ENCODE measurements at places on chromosomes 5 and 9. TPM values are rescaled to one million over a fixed set of nuclear protein-coding genes. Genes with fewer than 3 reads are reported as not detected.
A peak's percentile ranks its signal among the peaks of the same experiment; 100 is the strongest.

The NMUR2 gene
- total RNA-seq, result not detected

The WDR38 gene
- not detected for total RNA-seq

DNA sequence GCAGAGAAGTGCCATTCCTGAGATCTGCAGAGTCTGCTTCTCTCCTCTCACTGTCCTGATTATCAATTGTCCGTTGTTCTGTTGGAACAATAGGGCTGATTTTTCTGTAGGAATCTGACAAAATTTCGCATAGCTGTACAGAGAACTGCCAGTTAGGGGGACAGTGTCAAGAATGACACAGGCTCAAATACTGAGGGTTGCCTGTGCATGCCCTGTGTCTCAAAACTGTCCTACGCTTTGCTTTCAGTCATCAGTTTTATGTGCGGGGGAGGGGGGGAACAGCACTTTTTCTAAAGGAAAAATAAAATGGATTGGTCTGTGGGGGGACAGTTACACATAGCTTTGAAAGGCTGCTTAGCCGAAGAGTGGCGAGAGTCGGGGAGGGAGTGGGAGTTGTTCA lies 248.6 kb downstream of the PDZD2 start:
- no peaks in the 10 kb centered on the region for H3K36me3 ChIP-seq
- H3K4me1 ChIP-seq, result no peaks in the 10 kb centered on the region
- DNase-seq, result no peak
- H3K27me3 ChIP-seq, result no peaks in the 10 kb centered on the region

- no peaks in the 10 kb centered on the region for H3K27me3 ChIP-seq
- H3K36me3 ChIP-seq, result no peaks in the 10 kb centered on the region
- DNase-seq, result no peak
Measured at GRCh38 chr5:61551637-61552313, 219.7 kb downstream of the ZSWIM6 start.

DNA sequence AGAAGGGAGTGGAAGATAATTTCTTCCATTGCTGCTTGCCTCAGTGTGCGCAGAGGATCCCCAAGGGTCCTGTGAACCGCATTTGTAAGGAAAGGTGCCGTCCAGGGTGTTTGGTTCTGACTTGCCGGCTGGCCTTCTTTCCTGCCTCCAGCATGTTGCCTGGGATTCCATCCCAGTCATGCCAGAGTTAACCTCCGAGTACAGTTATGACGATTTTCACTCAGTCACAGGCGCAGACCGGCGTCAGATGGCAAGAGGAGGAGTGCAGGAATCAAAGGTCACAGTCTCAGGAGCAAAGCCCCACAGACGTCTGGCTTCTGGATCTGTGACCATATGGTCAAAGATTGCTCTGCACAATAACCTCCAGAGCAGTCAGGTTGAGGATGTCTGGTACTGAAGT lies 5.9 kb upstream of the GADD45G start:
- no peaks in the 10 kb centered on the region for H3K27me3 ChIP-seq
- H3K27ac ChIP-seq, result no peak overlapping the region
- no peak for DNase-seq
- no peaks in the 10 kb centered on the region for H3K36me3 ChIP-seq

The ADGRV1 gene
- 0.22 TPM for total RNA-seq

GRCh38 chr9:133728856-133729616 lies 9.1 kb downstream of the SARDH start:
- H3K27ac ChIP-seq, result no peak overlapping the region
- no peaks in the 10 kb centered on the region for H3K36me3 ChIP-seq
- H3K4me3 ChIP-seq, result no peak overlapping the region
- no peaks in the 10 kb centered on the region for H3K4me1 ChIP-seq
- no peaks in the 10 kb centered on the region for H3K27me3 ChIP-seq
- DNase-seq, result no peak

DNA sequence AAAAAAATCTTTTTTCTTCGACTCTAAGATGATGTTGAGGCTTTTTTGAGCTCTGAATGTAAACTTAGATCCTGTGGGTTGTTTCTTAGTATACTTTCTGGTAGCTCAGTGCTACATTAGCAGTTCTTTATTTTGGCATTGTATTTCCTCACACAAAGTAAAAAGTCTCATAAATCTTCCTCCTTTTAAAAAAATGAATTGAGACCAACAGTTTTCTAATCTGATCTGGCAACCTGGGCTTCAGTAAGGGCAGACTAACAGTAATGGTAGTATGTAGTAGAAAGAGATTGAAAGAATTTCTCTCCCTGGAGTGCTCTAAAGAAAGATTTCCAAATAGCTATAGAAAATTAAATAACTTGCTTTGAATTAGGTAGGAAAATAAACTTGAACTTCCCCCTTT lies 31.4 kb downstream of the ZCCHC7 start:
- H3K27me3 ChIP-seq, result no peaks in the 10 kb centered on the region
- H3K36me3 ChIP-seq, result peaks cover 13% of the 10 kb centered on the region
- H3K27ac ChIP-seq, result no peak overlapping the region
- H3K4me3 ChIP-seq, result no peak overlapping the region
- no peak for DNase-seq

DNA sequence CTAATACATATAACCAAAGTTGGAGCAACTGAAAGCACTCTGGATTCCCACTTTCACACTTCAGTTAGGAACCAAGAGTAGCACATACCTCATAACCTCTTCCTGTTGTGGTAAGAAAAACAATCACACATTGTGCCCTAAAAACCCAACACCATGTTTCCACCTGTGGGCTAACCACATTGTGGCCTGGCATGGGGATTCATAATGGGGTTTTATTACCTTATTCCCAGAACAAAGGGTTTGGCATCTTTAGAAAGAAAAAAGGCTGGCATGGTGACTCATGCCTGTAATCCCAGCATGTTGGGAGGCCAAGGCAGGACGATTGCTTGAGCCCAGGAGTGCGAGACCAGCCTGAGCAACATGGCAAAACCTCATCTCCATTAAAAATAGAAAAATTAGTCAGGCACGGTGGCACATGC lies 60.6 kb downstream of the HSD17B3 start:
- no peaks in the 10 kb centered on the region for H3K27me3 ChIP-seq
- H3K36me3 ChIP-seq, result no peaks in the 10 kb centered on the region
- H3K4me3 ChIP-seq, result no peak overlapping the region
- H3K4me1 ChIP-seq, result peaks cover 4% of the 10 kb centered on the region
- no peak overlapping the region for H3K27ac ChIP-seq
- no peak for DNase-seq

- H3K4me3 ChIP-seq, result no peak overlapping the region
Measured at GRCh38 chr9:19918630-19919029, 129.8 kb upstream of the SLC24A2 start.

DNA sequence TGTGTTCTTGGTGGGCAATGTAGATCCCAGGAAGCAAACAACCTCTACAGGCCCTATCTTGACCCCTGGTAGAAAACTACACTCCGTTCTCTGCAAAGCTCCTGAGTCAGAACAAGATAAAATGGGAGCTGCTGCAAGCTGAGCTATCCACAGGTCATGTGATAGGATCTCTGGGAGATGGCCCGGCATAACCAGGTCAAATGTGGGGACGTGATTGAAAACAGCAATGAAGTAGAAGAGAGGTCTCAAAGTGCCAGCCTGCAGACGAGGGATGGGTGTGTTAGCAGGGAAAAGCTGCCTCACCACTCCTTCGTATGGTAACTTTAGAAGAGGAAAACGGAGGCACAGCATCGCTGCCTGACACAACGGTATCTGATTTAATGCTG lies 25.0 kb downstream of the NRG2 start:
- H3K4me3 ChIP-seq, result peak overlapping the region; percentile 4
- no peaks in the 10 kb centered on the region for H3K27me3 ChIP-seq
- DNase-seq, result peak; percentile 72
- H3K27ac ChIP-seq, result peak overlapping the region; percentile 89
- H3K4me1 ChIP-seq, result peaks cover 65% of the 10 kb centered on the region

Data from gastrocnemius medialis (tissue), 4 donors.